Amniotic stem cell (primary cell): ENCODE measurements at places on chromosomes 1 and 21.
A peak's percentile ranks its signal among the peaks of the same experiment; 100 is the strongest.

GRCh38 chr1:7471836-7472235 is 299.3 kb upstream of the VAMP3 start:
- DNase-seq = peak; percentile 40

- DNase-seq = no peak
Observed at GRCh38 chr1:157110686-157111085, 11.1 kb upstream of the ETV3L start.

DNA sequence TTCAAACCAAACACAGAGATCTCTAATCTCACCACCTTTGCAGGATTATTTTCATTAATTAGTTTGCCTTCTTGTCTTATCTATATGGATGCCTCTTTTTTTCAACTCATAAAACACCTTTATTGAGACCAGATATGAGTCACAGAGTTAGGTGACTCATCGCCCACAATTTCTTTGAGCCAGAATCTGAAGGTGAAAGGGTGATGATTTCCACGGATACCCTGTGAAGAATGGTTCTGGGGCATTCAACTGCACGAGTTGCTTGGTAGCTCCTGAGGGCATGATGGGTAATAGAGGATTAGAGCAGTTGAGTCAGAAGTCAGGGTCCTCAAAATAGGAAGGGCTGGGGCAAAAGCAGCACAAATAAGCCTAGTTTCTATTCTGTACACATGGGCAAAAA is 128.2 kb downstream of the TBX19 start:
- no peak for DNase-seq

- DNase-seq = no peak
Observed at GRCh38 chr1:167630568-167631385, 745 bp downstream of the RCSD1 start.

DNA sequence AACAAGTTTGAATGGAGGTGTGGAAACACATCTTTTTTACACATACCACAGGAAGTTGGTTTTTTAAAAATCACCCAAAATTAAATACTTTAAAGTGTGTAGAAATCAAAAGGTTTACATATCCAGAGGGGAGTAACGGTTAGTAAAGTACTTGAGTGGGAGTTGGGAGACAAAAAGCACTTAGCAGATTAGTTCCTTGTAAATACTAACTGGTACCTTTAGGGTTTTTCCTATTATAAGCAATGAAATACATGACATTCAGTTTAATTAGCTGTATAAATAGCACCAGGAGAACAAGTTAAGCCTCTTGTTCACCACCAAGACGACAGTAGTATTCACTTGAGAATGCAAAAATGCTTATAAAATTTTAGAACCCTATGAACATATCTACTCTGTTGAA is 23.7 kb upstream of the RAVER2 start:
- DNase-seq = no peak

DNA sequence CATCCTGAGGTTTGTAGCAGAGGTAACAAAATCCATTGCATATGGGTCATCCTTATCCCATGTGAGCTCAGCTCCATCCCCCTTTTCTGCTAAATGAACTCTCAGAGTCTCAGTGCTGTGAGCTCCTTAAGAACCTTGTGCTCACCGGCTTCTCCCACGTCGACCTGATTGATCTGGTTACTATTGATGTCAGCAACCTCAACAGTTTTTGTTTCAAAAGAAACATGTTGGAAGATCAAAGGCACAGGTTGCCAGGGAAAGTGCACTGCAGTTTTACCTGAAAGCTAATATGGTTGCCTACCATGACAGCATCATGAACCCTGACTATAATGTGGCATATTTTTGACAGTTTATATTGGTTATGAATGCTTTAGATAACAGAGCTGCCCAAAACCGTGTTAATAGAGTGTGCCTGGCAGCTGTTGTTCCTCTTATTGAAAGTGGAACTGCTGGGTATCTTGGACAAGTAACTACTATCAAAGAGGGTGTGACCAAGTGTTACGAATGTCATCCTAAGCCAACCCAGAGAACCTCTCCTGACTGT is 131.4 kb downstream of the HS2ST1 start:
- no peak for DNase-seq

GRCh38 chr1:216566641-216567205 is 143.5 kb upstream of the USH2A start:
- DNase-seq = peak; percentile 1

- no peak for DNase-seq
Observed at GRCh38 chr1:114397601-114398000, 113.4 kb downstream of the TRIM33 start.

GRCh38 chr1:230191079-230191804 is 124.2 kb downstream of the GALNT2 start:
- no peak for DNase-seq

DNA sequence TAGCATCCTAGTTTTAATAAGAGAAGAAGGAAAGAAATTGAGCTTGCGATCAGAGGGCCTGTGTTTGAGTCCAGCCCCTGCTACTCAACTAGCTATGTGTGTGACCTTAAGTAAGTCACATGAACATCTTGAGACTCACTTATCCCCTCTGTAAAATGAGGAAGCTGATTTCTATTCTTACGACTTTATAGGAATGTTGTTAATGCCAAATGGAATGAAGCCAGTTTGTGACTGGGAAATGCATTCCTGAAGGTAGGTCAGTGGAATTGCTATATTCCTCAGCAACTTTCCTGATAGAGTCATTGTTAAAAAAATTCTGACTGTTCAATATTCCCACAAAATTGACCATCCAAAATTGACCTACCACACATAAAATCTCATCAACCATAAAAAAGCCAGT is 14.9 kb downstream of the FASLG start:
- DNase-seq = no peak

DNA sequence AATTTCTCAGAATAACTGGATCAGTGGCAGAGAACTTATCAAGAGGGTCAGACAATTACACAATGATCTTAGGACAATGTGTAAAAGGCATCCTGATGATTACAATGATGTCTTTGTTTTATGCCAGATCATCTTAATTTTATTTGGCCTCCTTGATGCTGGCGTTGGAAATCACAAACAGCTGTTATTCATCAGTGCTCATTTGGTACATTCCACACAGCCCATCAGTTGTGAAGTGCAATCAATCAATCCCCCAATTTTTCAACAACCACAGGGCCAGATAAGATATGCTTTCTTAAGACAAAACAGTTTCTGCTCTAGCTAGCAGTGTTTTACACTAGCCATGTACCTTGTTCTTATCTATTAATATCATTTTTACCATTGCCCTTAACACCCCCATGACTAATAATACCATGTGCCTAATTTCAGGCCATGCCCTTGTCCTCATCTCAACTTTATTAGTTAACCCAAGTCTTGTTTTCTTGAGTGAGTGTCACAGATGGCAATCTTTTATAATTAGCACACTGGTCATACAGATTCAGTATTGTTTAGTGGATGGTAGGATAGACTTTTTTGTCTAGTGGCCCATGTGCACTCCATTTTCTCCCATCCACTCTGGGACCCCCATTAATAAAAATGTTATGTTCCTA is 40.8 kb upstream of the COL24A1 start:
- DNase-seq = no peak

- DNase-seq = no peak
Observed at GRCh38 chr1:154430903-154431302, 25.8 kb downstream of the IL6R start.

- no peak for DNase-seq
Observed at GRCh38 chr21:46171585-46171984, 12.7 kb downstream of the SPATC1L start.

DNA sequence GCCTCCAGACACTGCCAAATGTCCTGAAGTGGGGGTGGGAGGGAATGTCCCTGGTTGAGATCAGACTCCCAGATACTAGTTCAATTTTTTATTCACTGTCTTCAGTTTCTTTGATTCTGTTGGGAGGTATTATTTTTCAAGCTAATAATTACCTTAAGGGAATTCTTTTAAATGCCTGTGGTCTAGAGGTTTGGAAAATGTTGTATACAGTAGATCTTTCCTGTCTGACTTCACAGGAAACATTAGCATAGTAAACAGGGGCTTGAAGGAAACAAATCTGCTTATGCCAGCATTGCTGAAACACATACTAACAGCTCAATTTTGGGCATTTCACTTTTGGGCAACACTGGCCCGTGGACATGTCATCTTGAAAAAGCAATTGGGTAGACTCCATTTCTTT is 84.3 kb upstream of the HP1BP3 start:
- no peak for DNase-seq

- DNase-seq = peak; percentile 30
Observed at GRCh38 chr1:112673592-112674439, 643 bp upstream of the MOV10 start.

- DNase-seq = no peak
Observed at GRCh38 chr1:62235576-62235975, 40.9 kb downstream of the L1TD1 start.

DNA sequence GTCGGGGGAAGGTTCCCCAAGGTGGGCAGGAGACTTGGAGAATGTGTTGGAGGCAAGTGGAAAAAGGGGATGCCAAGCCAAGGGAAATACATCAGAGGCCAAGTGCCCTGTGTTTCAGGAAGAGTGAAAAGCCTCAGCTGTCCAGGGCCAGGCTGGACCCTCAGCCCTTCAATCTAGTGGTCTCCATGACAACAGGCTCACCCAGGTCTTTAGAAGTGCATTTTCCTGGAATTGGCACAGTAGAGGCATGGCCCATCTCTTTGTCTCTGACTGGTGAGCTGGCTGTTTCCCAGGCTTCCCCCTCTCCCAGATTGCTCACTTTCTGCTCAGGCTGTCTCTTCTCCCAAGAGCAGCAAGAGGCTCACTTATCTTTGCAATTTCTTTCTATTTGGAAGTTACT is 10.4 kb upstream of the RHBG start:
- no peak for DNase-seq

- no peak for DNase-seq
Observed at GRCh38 chr1:187078916-187079315, 250.2 kb downstream of the PLA2G4A start.

GRCh38 chr1:26784023-26784871 is 3.5 kb upstream of the PIGV start:
- no peak for DNase-seq

- DNase-seq = peak; percentile 10
Observed at GRCh38 chr1:219837274-219837993, 90.9 kb downstream of the SLC30A10 start.

DNA sequence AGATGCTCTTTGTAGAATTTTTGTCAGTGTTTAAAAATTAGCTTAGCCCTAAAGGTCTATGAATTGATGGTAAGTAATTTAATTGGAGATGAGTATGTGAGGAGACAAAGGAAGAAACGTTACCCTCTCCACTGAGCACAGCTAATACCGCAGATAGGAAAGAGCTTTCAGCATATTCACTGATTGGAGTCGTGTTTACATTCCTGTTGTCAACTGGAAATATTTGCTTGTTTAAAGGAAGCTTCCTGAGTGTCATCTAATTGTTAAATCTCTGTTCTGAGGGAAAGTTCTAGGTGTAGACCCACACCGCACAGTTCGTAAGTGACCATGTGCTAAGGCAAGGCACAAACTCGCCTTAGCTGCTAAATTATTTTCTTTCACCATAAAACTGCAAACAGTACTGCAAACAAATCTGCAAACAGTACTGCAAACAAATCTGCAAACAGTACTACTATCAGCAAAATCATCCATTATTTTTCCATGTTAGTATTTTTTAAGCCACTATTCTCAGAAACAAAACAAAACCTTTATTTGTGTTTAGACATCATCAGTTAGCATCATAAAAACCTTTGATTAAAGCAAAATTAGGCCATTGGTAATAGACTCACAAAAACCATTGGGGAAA is 32.6 kb downstream of the TOMM20 start:
- no peak for DNase-seq

GRCh38 chr1:151616505-151616849 is 4.6 kb downstream of the SNX27 start:
- no peak for DNase-seq

DNA sequence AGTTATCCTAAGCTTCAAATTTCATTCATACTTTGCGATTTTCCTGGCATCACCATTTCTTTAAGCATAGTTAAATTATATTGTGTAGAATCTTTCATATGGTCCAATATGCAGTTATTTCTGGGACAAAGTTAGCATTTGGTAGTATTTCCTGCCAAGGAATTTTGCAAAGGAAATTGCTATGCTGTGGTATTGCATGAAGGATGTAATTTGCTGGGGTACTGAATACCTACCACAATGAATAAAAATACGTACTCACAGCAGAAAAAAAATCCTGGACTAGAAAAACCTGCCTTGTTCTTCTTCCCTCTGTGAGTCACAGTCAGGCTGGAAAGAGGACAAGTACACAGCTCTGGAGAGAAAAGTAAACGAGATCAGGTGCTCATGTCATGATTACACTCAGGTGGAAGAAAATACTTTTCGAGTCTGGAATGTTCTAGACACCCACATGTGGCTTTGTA is 241.2 kb downstream of the PTBP2 start:
- no peak for DNase-seq

DNA sequence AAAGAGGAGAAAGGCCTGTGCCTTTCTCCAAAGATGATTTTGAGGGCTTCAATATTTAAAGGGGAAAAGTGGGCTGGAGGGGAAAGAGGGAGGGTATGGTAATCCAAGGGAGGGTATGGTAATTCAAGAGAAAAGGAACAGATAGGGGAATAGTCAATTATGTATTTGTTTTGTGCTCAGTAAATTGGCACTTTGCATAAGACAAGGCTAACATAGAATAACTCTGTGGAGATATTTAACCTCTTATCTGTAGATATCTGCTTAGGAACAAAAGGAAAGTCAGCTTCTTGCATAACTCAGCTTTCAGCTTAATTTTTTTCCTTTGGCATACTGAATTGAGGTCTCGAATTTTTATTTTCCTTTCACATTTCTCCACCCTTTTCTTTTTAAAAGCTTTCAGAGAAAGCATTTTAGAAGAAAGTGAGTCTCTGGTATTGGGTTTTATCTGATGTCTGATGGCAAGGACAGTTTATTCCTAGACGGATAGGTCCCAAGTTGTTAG is 119.9 kb upstream of the F3 start:
- no peak for DNase-seq

GRCh38 chr1:244354810-244355278 is 96.9 kb downstream of the ADSS2 start:
- no peak for DNase-seq

GRCh38 chr1:62353853-62354252 is 34.6 kb upstream of the KANK4 start:
- no peak for DNase-seq

DNA sequence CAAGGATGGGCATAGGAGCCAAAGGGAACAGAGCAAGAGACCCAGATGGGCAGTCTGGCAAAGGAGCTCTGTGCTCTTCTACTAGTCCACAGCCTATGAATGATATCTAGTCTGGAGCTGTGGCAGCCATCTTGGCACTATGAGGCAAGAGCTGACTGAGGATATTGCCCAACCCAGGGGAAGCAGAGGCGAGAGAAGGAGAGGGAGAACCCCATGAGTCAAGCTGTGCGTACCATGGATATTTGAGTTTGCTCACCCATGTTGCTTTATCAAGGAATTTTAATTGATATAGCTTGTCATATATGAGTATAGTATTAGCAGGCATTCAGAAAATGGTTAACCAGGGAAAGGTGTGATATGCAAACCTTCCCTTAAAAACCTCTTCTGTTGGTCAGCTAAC is 420.9 kb downstream of the PRDM2 start:
- no peak for DNase-seq

- no peak for DNase-seq
Observed at GRCh38 chr1:182626527-182626926, 22.3 kb upstream of the RGS16 start.

- no peak for DNase-seq
Observed at GRCh38 chr1:162168261-162168660, 98.8 kb downstream of the NOS1AP start.
